ENCODE measurements at places on chromosomes 13 and 19.
A peak's percentile ranks its signal among the peaks of the same experiment; 100 is the strongest.

DNA sequence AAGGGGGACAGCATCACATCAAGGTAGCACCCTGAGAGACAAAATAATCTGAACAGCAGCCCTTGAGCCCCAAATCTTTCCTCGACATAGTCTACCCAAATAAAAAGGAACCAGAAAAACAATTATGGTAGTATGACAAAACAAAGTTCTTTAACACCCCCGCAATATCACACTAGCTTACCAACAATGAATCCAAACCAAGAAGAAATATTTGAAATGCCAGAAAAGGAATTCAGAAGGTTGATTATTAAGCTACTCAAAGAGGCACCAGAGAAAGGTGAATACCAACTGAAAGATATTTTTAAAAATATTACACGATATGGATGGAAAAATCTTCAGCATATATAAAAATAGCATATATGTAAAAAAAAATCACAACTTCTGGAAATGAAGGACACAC is 252.9 kb upstream of the SLITRK6 start:
- no peak for DNase-seq

- DNase-seq: no peak
These were observed 485.4 kb downstream of the KLF5 start for GRCh38 chr13:73544175-73544574.

- DNase-seq: no peak
These were observed 141.9 kb downstream of the SUCLA2 start for GRCh38 chr13:47859165-47859564.

DNA sequence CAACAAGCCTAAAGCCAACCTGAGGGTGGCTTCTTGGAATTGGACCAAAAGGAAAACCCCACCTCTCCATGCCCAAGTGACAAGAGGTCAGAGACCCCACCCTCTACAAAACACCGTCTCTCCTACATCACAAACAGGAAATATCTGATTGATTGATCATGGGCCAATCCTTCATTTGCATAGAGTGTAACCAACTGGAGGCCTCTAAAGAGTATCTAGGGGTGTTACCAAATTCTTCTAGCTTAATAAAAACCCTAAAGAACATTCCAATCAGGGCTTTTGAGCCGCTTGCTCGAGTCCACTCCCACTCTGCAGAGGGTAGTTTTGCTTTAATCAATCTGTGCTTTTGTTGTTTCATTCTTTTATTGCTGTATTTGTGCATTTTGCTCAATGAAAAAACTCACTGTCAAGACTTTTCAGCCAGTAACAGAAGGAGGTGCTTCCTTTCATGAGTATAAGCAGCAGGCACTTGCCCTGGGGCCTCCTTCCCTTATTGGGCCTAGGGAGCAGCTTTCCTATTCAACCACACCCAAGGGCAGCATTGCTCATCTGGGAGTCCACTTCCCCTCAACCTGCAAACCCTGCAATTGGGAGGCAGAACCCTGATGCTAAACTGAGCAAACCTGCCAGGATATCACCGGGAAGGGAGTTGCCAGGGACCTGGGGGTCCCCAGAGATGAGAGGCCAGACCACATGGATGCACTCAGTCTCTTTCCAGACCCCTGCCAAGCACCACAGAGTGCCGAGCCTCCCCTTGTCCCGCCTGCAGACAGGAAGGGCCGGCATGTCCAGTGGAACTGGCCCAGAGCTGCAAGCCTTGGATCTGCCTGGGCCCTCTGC is 154.3 kb upstream of the VSTM2B start:
- no peak for DNase-seq

DNA sequence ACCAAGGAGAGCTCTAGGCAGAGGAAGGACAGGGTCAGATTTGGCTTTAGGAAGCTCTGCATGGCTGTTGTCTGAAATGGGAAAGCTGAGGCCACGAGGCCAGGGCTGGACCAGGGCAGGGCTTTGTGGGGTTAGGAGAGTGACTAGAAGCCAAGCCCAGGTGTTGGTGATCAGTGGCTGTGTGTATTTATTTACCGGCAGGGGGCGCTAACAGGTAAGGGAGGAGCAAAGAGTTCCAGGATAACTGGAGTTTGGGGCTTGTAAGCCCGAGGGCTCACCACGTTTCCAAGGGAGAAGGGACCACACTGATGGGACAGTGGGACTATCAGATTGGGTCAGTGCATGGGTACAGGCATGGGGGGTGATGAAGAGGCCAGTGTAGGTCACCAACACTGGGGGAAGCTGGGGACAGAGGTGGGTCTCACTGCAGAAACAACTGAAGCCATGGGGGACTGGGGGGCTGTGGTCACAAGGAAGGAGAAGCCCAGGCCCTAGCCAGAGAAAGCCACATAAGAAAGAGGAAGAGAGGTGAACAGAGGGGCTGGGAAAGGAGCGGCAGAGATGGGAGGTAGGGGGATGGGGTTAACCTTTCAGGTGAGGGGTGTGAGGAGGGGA is 3.9 kb downstream of the TMEM147 start:
- peak; percentile 45 for DNase-seq

GRCh38 chr13:29498426-29499040 is 97.0 kb downstream of the SLC7A1 start:
- DNase-seq: no peak
